ENCODE measurements at places on chromosomes 12 and 14.
A peak's percentile ranks its signal among the peaks of the same experiment; 100 is the strongest.

- no peak for DNase-seq
Observed at GRCh38 chr14:20818861-20819260, 16.2 kb upstream of the RNASE1 start.

- DNase-seq: no peak
Observed at GRCh38 chr12:99767809-99768208, 120.3 kb downstream of the GARIN6 start.

DNA sequence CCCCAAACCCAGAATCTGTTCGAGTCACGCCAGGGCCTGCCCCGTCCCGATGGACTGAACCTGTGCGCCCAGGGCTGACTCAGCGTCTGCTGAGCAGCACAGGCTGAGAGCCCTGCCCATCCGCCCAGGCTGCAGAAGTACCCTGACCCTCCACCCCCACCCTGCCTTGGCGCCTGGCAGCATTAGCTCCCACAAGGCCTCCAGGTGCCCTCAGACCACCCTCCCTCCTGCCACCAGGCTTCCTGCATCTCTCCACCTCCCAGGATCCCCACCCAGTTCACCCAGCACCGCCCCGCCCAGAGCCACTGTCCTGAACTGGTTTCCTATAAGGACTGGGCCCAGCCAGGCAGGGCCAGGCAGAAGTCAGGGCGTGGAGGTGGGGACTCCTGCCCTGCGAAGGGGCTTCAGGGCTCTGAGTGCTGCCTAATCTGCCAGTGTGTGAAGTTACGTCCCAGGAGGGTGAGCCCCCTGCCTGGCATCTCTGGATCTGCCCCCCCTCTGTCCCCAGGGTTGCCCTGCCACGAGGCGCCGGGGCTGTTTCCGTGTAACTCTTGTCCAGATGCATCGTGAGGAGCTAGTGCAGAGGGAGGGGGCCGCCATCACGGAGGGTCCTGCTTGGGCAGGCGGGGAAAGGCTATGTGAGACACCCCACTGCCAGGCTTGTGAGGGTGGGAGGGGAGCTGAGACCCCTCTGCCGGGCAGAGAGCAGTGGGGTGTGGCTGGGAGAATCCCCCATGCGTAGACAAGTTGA is 9.1 kb downstream of the ADSS1 start:
- DNase-seq: no peak

- DNase-seq: no peak
Observed at GRCh38 chr14:33836900-33837577, 113.8 kb downstream of the EGLN3 start.

GRCh38 chr14:75242546-75243273 is 35.9 kb upstream of the FOS start:
- DNase-seq: no peak

- no peak for DNase-seq
Observed at GRCh38 chr12:103560604-103561101, 26.4 kb upstream of the STAB2 start.

GRCh38 chr12:116196752-116197718 is 80.5 kb downstream of the MED13L start:
- no peak for DNase-seq

DNA sequence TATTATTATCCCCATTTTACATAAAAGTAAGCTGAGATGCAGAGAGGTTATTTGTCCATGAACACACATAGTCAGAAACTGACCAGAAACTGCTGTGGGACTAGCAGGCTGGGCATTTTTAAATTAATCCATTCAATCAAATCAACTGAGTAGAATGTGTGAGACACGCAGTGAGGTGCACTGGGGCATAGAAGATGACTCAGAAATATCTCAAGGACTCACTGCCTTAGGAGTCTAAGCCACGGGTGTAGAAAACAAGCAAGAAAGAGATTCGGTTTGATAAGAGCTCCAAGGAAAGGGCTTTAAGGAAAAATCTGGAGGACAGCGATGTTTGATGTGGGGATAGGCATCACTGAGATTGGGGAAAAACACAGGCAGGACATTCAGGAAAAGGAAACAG is 127.8 kb downstream of the ANO2 start:
- no peak for DNase-seq

GRCh38 chr14:67199016-67199415 is 9.8 kb downstream of the GARIN2 start:
- DNase-seq: no peak

GRCh38 chr12:113071135-113072112 is 14.9 kb downstream of the DTX1 start:
- DNase-seq: peak; percentile 5

- DNase-seq: no peak
Observed at GRCh38 chr12:100820314-100820713, 25.7 kb downstream of the ANO4 start.

DNA sequence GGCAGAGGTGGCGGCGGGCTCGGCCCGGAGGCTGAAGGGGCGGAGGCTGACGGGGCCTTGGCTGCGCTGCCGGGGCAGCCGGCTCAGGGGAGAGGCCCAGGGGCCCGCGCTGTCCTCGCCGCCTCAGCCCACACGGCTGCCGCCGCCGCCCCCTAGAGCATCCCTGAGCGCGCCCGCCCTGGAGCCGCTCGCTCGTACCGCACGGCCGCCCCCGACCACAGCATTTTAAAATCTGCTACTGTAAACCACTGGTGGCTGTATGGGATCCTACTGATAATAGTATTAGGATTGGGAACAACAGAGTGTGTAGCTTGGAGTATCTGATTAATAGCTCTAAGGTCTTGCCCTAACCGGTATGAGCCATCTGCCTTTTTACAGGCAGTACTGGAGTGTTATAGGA is 22.2 kb upstream of the EDDM3A start:
- DNase-seq: no peak
